Frontal cortex (tissue), 4 donors: ENCODE measurements at places on chromosomes 6 and 20.

- DNase-seq: no peak
These were observed 132.7 kb upstream of the JAG1 start for GRCh38 chr20:10806539-10806938.

GRCh38 chr6:113356139-113356538 lies 501.0 kb upstream of the MARCKS start:
- DNase-seq: no peak

- no peak for DNase-seq
These were observed 185.8 kb upstream of the TENT5A start for GRCh38 chr6:81938014-81938856.

DNA sequence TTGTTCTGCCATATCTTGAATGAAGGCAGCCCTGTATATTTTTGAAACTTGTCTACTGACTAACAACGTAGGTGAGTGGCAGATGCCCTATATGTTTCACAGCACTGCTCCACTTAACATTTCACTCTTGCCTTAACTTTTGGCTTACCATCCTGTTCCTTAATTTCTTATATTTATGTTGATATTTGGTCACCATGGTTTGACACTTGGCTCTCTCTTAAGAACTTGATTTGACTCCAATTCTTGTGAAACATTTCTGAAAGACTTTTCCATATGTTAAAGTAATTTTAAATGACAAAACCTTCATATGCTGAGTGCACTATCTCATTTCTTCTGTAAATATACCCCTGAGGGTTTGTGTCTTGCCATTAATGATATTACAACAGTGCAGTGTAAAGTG lies 434.3 kb upstream of the IMPG1 start:
- no peak for DNase-seq

GRCh38 chr6:123402052-123402451 lies 234.7 kb downstream of the TRDN start:
- no peak for DNase-seq

DNA sequence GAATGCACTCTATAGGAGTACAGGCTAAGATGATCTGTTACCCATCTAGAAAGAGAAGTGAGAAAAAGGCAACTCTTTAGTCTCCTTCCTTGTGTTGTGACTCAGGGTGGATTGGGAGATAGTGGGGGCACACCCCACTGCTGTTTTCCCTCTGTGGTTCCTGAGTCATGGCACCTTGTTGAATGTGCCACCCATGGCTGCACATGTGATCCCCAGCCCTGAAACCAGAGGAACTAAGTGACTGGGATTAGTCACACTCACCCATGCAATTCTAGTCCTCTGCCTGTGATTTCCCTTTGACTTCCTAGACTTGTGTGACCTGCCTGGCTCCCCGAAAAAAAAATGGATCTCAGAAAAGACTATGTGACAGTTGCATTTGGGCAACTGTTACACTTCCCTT lies 48.6 kb upstream of the HTR1B start:
- no peak for DNase-seq

- DNase-seq: no peak
These were observed 851 bp downstream of the MAVS start for GRCh38 chr20:3847429-3847940.

GRCh38 chr20:51867251-51867650 lies 64.9 kb upstream of the SALL4 start:
- DNase-seq: no peak
